ENCODE measurements at places on chromosomes 2 and 18.

DNA sequence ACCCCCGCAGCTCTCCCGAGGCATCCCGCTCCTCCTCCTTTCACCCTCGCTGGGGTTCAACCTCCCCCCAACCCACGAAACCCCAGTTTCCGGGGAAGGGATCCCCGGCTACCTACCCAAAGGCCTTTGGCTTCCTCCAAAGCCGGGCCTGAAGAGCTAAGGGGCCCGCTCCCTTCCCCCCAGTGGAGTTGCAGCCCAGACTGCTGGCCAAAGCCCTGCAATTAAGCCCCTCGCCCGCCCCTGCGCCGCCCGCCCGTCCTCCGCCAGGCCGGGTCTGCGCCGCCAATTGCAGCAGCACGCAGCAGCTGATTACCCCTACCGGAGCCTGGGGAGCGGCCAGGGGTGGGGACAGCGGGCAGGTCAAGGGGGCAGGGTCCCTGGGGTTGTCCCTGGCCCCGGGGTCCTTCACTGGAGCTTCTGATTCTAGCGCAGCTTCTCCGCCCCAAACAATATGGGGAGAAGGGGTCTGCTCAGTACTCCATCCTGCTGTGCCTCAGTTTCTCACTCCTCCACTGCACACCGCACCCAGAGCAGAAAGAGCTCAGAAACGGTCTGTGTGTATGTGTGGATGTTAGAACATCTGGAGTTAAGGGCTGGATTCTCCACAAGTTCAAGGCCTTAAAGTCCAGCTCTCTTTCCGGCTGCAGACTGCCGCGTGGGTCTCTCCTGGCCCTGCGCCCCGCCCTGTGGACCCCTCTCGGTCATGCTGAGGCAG is 16.9 kb downstream of the WNT10A start:
- peak; percentile 75 for DNase-seq

GRCh38 chr2:234751275-234751973 is 200.4 kb upstream of the SH3BP4 start:
- DNase-seq: no peak

GRCh38 chr18:24190590-24190989 is 51.7 kb downstream of the CABYR start:
- no peak for DNase-seq

GRCh38 chr18:47926101-47926850 is 4.2 kb downstream of the SMAD2 start:
- no peak for DNase-seq

DNA sequence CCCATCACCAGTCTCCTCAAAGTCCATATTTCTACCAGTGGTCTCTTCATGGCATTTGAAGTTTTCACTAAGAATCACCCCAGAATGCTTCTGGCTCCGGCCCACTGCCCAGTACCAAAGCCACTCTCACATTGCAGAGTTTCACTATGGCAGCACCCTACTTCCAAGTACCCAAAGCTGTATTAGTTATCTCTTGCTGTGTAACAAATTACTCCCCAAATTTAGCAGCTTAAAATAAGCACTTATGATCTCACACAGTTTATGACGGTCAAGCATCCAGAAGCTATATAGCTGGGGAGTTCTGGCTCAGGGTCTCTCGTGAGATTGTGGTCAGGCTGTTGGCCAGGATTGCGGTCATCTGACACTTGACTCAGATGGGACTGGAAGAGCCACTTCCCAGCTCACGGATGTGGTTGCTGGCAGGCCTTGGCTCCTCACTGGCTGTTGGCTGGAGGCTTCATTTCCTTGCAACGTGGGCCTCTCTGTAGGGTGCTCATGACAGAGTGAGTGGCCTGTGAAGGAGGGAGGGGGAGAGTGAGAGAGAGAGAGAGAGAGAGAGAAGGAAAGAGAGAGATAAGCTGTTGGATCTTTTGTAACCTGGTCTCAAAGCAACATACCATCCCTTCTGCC is 189.5 kb downstream of the CTIF start:
- no peak for DNase-seq

DNA sequence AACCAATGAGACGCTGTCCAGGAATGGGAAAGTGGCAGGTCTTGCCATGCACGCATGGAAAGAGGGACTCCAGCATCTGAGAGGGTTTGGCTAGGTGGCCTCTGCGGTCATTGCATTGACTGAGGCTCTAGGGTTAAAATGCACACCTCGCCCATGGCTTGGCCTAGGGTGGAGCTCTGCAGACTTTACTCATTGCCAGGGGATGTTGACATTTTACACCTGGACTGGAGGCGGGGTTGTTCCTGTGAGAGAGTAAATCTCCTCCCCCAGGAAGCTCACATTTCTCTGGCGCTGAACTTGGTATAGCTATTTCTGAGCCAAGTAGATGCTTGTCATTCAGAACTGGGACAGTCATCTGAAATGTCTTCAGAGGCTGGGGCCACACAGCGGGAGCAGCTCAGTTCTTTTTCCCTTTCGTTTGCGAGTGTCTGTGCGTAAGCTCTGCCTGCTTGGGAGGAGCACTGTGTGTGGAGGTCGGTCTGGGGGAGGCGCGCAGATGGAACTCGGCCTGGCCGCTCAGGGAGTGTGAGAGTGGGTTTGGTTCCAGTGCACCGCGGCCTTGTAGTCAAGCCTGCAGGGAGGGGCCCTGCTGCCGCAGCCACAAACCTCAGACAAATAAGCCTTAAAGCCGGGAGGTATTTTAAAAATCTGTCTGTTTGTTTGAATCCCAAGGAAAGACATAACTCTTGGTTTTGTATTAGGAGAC is 76.5 kb downstream of the LPIN1 start:
- no peak for DNase-seq

- peak; percentile 98 for DNase-seq
These were observed 2.3 kb downstream of the MYO1B start for GRCh38 chr2:191247381-191248057.

DNA sequence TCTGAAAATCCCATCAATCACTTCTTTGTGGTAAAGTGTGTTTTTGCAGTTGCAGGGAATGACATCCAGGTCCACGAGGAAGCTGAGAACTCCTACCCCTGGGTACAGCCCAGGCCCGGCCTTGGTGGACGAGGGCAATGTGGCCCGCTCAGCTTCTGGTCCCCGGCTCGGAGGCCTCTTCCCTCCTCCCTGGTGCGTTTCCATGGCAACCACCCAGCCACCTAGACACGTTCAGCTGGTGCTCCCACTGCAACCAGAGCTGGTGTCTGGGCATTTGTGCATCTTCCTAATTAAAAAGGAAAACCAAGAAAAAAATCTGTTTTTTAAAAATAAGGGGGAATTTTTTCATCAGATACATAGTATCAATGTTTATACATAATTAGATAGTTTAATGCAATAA is 603.6 kb upstream of the SALL3 start:
- no peak for DNase-seq

GRCh38 chr2:168424971-168425370 is 31.1 kb upstream of the CERS6 start:
- no peak for DNase-seq

DNA sequence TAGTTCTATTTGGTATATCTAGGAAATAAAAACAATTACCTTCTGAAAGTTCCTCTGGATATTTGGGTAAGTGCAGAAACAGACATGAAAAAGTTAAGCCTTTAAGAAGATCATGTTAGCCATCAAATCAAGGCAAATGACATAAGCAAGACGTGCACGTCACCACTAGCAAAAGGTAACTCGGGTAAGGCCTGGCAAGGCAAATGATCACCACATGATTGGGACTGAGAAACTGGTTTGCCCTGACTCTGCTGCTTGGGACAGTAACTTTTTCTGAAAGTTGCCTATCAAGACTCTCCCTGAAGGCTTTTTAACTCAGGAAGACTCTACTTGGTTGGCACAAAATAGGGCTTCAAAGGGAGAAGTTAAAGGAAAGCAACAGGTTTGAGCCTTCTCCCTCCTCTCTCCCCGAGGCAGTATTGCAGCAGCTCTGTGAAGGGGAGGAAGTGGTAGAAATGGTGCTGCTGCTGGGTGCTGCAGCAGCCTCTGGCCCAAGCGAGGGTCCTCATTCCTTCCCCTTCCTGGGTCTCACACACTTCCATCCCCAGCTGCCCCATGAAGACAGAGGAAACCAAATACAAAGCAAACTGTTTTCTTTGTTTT is 17.1 kb upstream of the TMEM237 start:
- DNase-seq: no peak

GRCh38 chr2:16105669-16106281 is 165.4 kb downstream of the MYCN start:
- DNase-seq: peak; percentile 95

DNA sequence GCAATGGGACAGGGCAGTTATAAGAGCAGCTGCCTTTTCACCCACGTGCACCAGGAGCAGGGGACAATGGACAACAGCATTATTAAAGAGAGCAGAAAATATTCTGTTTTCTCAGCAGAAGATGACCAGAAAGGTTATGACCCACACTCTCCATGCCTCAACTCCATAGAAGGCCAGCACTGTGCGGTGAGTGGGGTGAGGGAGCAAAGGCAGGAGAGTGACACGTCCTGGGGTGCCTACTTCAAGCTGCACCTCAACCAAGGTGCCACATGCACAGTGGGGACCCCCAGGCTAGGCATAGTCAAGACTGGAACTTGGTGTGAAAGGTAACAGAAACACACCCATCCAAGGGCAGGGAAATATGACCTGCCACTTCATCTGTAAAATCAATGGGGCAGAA is 50.4 kb downstream of the POLR1A start:
- peak; percentile 40 for DNase-seq

DNA sequence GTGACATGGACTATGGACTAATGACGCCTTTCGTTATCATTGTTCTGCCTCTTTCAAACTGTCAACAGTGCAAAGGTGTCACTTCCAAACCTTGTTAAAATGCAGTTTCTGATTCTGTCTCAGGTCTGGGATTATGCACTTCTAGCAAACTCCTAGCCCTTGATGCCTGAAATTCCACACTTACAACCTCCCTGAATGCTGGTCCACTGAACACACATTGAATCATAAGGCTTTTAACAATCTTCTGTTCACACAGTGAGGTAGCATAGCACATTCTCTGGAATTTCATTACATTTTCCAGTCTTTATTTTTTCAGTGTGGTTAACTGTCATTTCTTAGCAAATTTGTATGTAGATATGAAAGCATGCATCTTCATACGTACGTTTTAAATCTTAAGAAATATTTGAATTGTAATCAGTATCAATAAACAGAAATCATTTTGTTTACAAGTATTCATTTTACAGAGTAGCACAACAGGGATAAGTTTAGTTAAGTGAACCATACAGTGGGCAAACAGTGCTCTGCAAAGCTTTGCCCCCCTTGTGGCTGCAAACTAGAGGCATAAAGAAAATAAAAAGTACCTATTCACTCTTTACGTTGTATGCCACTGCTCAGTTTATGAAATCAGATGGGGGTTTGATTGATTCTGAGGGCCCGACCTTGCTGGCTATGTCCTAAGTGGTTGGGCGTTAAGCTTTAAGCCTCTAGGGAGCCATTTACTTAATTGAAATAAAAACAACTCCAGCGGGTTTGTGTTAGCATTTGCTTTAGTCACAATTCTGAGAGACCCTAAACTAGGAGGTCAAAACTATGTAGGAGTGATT is 250.8 kb downstream of the LRRTM1 start:
- no peak for DNase-seq

DNA sequence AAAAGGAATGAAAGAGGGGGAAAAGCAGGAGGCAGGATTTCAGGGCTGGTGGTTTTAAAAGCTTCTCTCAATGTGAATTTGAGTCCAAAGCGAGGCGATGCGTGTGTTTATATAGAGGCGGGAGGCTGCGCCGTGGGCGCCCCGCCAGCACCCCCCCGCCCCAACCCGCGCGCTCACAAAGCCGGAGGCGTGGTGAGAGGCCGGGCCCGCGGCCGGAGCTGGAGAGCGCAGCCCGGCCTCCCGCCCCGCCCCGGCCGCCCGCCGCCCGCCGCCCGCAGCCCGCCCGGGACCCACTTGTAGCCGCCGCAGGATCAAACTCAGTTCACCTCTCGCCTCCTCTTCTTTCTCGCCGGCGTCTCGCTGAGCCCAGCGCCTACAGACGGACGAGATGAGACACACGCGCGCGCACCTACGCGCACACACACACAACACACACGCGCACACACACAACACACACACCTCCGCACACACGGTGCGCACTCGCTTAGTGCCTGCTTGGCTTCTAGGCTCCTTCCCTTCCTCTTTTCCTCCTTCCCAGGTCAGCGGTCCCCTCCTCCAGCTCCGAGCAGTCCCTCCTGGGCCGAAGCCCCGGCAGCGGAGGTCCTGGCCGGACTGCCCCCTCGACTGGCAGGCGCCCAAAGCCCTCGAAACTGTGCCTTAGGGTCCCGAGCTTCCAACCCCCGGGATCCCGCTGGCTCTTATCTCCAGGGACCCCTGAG is 1.3 kb upstream of the CYP26B1 start:
- DNase-seq: peak; percentile 75

- DNase-seq: no peak
These were observed 141.7 kb downstream of the CMPK2 start for GRCh38 chr2:6723865-6724604.

- DNase-seq: no peak
These were observed 7.1 kb downstream of the THAP4 start for GRCh38 chr2:241629762-241630435.

GRCh38 chr2:38274286-38275276 is 102.5 kb downstream of the ATL2 start:
- DNase-seq: no peak

GRCh38 chr2:64052463-64053241 is 33.4 kb upstream of the VPS54 start:
- DNase-seq: peak; percentile 69

- no peak for DNase-seq
These were observed 66.7 kb downstream of the FAM228A start for GRCh38 chr2:24241528-24241927.

- DNase-seq: no peak
These were observed 62.6 kb downstream of the EMX1 start for GRCh38 chr2:72979896-72980295.

GRCh38 chr18:22026362-22026761 is 143.0 kb upstream of the GATA6 start:
- no peak for DNase-seq

DNA sequence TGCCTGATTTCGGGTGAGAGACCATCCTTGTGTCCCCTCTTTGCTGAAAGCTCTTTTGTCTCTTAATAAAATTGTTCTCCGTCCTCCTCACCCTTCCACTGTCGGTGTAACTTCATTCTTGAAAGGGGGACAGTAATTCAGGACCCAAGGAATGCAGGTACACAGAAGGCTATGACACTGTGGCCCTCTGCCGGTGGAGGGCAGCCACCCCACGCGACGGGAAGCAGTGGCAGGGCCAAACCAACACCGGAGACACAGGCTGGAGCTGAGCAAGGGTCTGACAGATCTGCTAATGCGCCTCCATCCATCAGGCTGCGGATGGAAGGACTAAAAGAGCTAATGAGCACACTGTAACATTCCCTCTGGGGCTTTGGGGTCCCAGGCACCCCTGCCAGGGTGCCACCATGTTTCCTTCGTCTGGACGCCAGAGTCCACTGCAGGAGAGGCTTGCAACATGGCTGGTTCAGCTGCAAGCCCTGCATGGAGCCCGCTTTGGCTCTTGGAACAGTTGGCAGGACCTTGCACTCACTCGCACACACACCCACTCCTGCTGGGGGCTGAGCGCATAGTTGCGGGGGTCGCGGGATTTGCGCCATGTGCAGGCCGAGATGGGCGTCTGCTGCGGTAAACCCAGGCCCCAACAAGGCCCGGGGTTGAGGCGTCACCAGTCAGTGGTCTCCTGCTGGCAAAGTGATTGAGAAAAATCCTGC is 544.1 kb upstream of the CDH7 start:
- peak; percentile 81 for DNase-seq

GRCh38 chr18:59540780-59541179 is 156.4 kb downstream of the CCBE1 start:
- DNase-seq: no peak

GRCh38 chr2:71728036-71728435 is 274.7 kb downstream of the DYSF start:
- DNase-seq: no peak

Data from islet precursor cell (in vitro differentiated cells).